ENCODE measurements at places on chromosomes 13 and 19. TPM values are rescaled to one million over a fixed set of nuclear protein-coding genes. Genes with fewer than 3 reads are reported as not detected.

The KLK4 gene
- not detected for total RNA-seq

The C13orf46 gene
- 1.1 TPM for total RNA-seq

The PCDH9 gene
- 0.13 TPM for total RNA-seq

The ZSCAN1 gene
- not detected for total RNA-seq

The KRI1 gene
- total RNA-seq = 74.2 TPM

The ZNF420 gene
- total RNA-seq = 14.2 TPM

The CD209 gene
- total RNA-seq = not detected

The CGB3 gene
- not detected for total RNA-seq

The CABP5 gene
- not detected for total RNA-seq

The MTMR6 gene
- total RNA-seq = 17.7 TPM

The LYPD5 gene
- total RNA-seq = 0.87 TPM

The ZNF723 gene
- not detected for total RNA-seq

The EDNRB gene
- total RNA-seq = not detected

The DENND1C gene
- total RNA-seq = 50.9 TPM

The PODNL1 gene
- 0.08 TPM for total RNA-seq

The CCDC9 gene
- total RNA-seq = 24.0 TPM

The ONECUT3 gene
- not detected for total RNA-seq

The CYP4F22 gene
- total RNA-seq = 0.57 TPM

The CYP4F3 gene
- total RNA-seq = 0.08 TPM

The ZNF224 gene
- total RNA-seq = 8.6 TPM

The ERICH6B gene
- total RNA-seq = not detected

The LILRB3 gene
- not detected for total RNA-seq

The SLC7A1 gene
- total RNA-seq = 173 TPM

The GJB2 gene
- total RNA-seq = 4.8 TPM

The CYP4F12 gene
- not detected for total RNA-seq

The PGLYRP1 gene
- total RNA-seq = not detected

The SHD gene
- total RNA-seq = not detected

The ZC3H4 gene
- 90.4 TPM for total RNA-seq

The ZNF324B gene
- 13.3 TPM for total RNA-seq

The CEACAM8 gene
- not detected for total RNA-seq

The OR10H1 gene
- not detected for total RNA-seq

The EBI3 gene
- 6.3 TPM for total RNA-seq

The SLC10A2 gene
- not detected for total RNA-seq

The S1PR4 gene
- 23.8 TPM for total RNA-seq

The VSTM1 gene
- not detected for total RNA-seq

The CRTC1 gene
- 9.6 TPM for total RNA-seq

The CEACAM16 gene
- not detected for total RNA-seq

The TEAD2 gene
- 0.16 TPM for total RNA-seq

The ZNF563 gene
- total RNA-seq = 1.6 TPM

The CLEC4M gene
- not detected for total RNA-seq

The RAD23A gene
- total RNA-seq = 256 TPM

The ZNF763 gene
- total RNA-seq = 0.56 TPM

The NMRK2 gene
- total RNA-seq = not detected

The RAB3D gene
- total RNA-seq = 4.5 TPM

Data from activated T-cell treated with anti-CD3 and anti-CD28 coated beads, Interleukin-2, amount 50 U/mL, for 4 hours (primary cell).